NCI-H774 (cell line): ENCODE measurements at places on chromosomes 4 and X.

GRCh38 chr4:180116840-180117239, 2126.4 kb upstream of the TENM3 start:
- DNase-seq = no peak

- DNase-seq = no peak
These were observed 47.1 kb upstream of the SORBS2 start for GRCh38 chr4:185859111-185859510.

- DNase-seq = no peak
These were observed 9.4 kb downstream of the DAPP1 start for GRCh38 chr4:99826016-99826415.

- DNase-seq = no peak
These were observed 122.6 kb upstream of the PLAC1 start for GRCh38 chrX:134780908-134781307.
